Activated CD8-positive, alpha-beta T cell treated with anti-CD3 and anti-CD28 coated beads for 36 hours (primary cell): ENCODE measurements at places on chromosomes 5 and 9.

DNA sequence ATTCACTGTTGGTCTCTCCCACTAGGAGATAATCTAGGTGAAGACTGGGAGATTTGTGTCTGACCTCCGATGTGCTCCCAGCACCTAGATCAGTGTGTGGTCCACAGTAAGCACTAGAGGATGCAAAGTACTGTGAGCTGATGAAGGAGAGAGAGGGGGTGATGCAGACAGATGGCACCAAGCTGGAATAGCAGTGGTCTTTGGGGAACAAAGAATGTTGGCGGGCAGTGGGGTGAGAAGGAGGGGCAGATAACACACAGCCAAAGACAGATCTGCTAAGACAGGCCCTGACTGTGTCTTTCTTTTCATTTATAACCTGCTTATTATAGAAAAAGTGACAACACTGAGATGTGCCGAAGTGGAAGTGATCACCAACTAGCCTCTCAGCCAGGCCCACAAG, 37.5 kb downstream of the ERGIC1 start:
- DNase-seq = no peak

DNA sequence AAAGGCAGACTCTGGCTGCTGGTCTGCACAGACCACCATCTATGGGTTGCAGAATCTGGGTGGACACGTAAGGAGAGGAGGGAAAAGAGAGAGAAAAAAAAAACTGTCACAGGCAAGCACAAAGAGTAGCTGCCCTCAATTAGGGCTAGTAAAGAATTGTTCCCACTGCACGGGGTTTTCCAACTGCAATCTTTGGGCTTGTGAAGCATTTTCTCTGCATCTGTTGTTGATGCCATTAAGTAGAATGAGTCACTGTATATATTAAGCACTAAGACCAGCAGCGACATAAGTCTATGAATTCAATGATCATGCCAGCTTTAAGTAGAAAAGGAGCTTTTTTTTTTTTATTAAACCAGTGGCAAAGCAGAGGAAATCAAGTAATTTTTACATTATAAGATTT, 40.2 kb downstream of the MED10 start:
- no peak for DNase-seq

DNA sequence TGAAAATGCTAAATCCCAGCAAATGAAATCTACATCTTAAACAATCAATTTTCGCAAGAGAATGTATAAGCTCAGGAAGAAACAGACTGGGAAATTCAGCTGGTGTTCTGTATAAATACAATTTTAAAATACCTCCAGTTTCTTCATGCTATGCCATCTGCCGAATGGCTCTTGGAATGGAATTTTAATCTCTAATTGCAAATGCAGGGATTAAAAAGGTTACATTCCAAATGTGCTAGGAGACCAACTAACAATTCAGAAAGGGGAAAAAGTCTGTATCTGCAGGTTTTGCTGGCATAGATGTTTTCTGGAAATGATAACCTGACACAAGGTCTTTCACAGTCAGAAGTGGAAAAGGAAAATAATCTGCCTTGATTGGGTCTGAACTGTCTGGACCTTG, 379.7 kb downstream of the MAT2B start:
- DNase-seq = no peak

GRCh38 chr9:130535818-130536521, 43.4 kb upstream of the FUBP3 start:
- DNase-seq = no peak

DNA sequence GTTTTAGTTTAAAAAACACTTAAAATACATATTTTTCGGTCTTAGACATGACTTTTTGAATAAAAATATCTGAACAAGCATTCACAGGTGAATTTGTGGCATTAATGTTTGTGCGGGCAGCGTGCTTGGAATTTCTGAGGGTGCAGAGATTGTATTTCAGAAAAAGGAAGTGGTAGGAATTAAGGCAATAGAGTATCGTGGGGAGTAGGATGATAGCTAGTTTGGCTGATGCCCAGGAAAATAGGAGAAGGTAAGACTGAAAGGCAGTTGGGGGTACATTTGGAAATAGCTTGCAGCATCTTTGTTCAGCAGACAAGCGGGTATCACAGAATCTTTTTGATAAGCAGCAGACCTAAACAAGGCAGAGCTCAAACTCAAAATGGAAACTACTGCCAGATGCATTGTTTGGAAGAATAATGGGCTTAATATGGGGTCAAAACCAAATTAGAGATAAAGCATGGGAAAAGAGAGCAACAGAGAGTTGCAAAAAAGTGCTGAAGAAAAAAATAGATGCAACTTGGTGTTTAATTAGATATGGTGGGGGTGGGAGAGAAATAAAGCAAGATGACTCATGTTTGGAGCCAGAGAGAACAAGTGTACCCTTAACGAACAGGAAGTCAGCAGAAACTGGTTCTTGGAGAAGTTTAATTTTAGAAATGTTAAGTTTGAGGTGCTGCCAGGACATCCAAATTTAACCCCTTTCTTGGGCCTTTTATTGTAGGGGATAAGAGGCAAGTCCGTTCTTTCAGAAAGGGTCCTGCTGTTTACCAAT, 85.7 kb upstream of the ARRDC3 start:
- no peak for DNase-seq

GRCh38 chr9:12956805-12957204, 182.0 kb downstream of the LURAP1L start:
- no peak for DNase-seq

- DNase-seq = peak; percentile 47
Measured at GRCh38 chr5:134503937-134504437, 21.5 kb upstream of the JADE2 start.

GRCh38 chr9:89427621-89428221, 70.2 kb downstream of the SEMA4D start:
- peak; percentile 95 for DNase-seq

DNA sequence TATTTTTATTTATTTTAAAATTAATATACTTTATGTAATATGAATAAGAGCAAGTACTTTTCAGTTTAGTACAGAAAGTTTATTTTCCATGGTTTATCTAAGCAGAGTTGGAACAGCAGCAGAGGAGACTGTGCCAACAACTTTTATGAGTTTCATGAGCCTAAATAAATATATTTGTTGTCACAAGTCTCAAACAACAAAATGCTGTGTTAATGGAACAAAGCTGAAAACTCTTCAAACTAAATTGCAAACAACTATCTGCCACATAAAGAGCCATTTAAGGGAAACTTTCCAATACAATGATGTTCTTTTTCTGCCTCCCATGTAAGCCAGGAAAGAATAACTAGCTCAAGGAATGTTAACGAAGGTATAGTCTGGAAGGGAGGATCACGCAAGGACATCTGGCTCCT, 96.1 kb downstream of the FBN2 start:
- DNase-seq = no peak

DNA sequence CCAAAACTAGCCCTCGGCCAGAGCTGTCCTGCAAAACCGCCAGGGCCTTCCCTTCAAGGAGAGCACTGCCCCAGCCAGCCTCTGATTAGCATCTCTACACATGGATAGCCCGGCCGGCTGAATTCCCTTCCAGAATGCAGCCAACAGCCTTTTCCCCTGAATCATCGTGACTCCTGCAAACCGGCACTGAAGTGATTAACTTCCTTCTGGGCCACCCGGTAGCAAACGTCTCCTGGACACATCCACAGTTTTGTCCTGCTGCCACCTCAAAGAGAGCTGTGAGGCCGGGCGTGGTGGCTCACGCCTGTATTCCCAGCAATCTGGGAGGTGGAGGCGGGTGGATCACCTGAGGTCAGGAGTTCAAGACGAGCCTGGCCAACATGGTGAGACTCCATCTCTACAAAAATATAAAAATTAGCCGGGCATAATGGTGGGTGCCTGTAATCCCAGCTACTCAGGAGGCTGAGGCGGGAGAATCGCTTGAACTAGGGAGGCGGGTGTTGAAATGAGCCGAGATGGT, 21.1 kb upstream of the EEIG1 start:
- no peak for DNase-seq

GRCh38 chr5:36214436-36214835, 27.3 kb downstream of the NADK2 start:
- DNase-seq = no peak

DNA sequence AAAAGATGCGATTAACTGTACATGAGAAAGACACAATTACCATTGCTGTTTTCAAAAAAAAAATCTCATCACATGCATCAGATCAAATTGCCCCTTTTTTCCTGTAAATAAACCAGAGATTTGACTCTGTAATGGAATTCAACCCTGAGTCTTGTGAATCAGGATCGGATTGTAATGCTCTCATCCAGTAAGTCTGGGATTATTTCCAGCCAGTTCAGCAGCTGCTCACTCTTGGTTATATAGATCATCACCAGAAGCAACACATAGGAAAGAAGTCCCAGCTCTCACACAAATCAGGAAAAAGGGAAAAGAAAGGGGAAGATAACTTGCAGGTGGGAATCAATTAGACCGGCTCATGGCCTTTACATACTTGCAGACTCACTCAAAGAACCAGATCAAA, 97.8 kb upstream of the SPOCK1 start:
- DNase-seq = no peak

DNA sequence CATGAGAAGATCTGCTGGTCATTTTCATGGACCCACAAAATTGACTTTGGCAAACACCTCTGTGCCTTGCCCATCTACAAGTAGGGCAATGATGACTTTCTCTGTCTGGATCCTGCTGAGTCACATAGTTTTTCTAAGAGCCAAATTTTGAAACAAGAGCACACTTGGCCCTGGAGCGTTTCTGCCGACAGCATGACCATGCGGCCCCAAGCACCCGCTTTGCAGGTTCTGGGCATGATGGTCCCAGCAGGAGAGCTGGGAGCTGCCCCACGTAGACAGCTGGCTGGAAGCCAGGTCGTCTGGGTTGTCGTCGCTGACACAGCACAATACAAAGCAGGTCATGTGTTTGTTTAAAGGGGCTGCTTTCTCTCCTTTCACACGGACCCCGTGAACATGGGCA, 159.8 kb downstream of the SYK start:
- no peak for DNase-seq

DNA sequence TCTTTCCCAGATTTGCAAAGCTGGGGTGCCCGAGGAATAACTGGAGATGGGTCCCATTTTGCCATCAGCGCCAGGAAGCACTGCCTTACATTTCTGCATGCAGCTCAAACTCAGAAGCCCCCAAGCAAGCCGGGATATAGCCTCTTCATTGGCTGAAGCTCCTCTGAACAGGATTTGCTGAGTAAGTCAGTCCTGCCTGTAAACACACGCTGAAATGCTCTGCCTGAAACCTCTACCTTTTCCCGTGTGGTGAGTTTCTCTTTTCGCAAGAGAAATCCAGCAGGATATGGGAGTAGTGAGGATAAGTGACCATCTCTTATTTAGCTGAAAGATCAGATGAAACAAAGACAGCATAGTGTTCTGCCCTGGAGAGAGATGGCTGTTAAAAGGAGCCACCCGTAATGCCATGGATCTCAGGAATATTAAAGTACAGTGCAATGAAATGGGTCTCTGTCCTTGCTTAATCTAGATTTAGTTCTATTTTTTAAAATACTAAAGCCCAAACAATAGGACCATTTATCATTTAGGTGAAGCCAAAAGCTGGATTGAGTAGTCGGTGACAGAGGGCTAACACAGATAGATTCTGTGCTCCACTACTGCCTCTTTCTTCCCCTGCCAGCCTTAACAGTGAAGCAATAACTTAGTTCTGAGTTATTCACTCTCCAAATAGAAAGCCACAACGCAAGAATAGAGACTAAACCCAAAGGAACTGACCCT, 177.5 kb upstream of the PPP2R2B start:
- DNase-seq = no peak

- no peak for DNase-seq
Measured at GRCh38 chr5:19855931-19856330, 132.1 kb downstream of the CDH18 start.

- peak; percentile 20 for DNase-seq
Measured at GRCh38 chr5:53211799-53212198, 102.2 kb upstream of the MOCS2 start.

DNA sequence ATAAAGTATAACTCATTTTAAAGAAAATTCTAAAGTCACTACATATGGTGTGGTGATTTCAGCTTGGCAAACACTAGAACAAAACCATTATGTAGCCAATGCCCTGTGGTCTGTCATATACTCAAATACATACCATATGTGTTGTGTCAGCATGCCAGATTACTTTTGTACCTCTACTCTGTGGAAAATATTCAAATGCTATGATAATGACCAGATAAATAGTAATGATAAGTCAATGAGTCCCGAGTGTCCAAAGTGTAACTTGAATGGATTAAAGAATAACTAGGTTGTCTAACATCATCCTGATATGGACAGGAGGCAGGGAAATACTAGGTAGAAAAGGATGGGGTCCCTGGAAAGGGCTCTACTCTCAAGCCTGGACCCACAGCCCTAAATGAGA, 58.0 kb upstream of the IL6ST start:
- no peak for DNase-seq

DNA sequence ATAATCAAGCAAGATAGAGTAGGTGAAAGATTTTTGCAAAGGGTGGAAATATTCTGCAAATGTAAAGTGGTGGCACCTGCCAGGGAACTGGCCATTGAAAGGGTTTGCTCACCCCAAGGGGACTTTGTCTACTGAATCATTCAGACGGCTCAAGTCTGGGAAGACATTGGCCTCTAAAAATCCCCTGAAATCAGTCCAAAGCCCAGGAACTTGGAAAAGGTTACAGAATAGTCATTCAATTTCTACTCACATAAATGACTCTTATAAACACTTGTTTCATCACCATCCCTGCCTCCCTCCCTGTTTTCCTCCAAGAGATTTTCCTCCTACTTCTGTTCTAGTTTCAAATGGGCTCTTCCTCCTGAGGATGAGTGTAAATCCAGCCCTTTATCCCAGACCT, 28.5 kb downstream of the ZNF366 start:
- DNase-seq = no peak

- DNase-seq = no peak
Measured at GRCh38 chr5:60719329-60719728, 19.4 kb upstream of the DEPDC1B start.

DNA sequence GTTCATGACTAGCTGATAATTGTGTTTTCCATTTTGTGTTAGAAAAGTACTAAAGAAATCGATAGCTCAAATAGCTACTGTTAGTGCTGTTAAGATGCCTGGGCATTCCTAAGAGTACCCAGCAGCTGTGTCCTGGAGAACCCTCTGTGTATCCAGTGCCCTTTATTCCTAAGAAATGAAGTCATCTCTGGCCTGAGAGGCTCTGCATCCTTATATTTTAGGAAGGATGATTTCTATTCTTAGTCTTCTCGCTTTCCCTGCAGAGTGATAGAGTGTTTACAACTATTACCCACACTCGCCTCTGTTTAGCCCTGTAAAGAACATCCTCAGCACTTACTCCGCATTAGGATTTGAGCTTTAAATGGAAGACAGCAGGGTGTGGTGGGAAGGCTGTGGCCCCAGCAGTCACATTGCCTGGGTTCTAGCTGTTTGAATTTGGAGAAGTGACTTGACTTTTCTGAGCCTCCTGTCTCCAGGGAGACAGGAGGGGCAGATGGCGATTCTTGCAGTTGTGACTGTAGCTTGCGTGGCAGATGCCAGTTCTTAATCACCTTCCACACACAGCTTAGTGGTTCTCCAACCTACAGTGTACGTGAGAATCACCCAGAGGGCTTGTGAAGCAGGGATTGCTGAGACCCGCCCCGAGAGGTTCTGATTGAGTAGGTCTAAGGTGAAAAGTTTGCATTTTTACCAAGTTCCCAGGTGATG, 177.2 kb upstream of the PITX1 start:
- no peak for DNase-seq

GRCh38 chr5:83955916-83956315, 235.3 kb upstream of the HAPLN1 start:
- no peak for DNase-seq
